ENCODE measurements at places on chromosomes 6 and 20.

DNA sequence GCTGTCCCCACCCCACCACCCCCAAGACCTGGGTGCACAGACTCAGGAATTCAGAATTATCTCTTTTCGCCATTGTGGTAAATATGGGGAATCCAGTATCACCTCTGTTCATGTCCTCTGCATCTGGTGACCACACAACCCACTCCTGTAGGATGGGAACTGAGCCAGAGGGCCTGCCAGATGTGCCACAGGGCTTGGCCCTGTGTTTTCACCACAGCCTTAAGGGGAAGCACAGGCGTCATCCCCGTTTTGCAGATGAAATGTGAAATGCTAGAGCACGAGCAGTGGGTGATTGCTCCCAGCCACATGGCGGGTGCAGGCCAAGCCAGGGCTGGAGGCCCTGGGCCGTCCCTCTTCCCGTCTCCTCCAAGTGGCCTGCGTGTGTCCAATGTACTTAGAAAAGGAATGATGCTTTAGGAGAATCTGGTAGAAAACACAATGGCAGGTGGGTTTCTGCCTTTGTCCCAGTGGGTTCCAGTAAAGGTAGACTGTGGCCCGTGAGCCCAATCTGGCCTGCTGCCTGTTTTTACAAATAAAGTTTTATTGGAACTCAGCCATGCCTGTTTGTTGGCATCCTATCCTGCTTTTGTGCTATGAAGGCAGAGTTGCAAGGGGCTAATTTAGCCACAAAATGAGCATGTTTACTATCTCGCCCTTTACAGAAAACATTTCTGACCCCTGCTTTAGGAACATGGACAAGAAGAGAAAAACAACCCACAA lies 309.2 kb downstream of the CDH4 start:
- no peak overlapping the region for H3K4me3 ChIP-seq
- no peaks in the 10 kb centered on the region for H3K4me1 ChIP-seq
- no peak for DNase-seq

DNA sequence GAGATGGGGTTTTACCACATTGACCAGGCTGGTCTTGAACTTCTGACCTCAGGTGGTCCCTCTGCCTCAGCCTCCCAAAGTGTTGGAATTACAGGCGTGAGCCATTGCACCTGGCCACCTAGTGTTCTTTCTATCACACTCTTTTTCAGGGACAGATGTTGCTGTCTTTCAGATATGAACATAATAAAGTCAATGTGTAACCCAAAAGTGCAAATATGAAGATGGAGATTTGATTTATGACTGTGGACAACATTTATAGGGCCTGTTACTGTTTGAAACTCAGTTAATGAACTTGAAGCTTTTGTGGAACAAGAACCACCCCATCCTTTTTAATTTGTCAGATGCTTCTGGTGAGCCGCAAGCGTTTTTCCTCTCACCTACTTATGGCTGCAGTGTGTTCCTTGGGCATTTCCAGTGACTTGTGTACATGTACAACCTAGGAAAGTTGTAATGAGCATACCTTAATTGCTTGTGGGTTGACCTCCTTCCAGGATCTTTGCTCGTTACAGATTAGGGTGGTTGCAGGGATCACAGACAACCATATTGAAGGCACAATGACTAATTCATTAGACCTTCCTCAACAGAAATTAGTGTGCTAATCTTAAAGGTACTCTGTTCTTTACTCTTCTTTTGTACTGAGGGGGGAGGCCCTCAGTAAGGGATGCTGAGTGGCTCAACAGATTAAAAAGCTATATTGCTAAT lies 6.8 kb downstream of the TBPL1 start:
- H3K4me1 ChIP-seq: peaks cover 13% of the 10 kb centered on the region
- no peak for DNase-seq
- H3K36me3 ChIP-seq: no peaks in the 10 kb centered on the region
- H3K27ac ChIP-seq: no peak overlapping the region

GRCh38 chr20:16517946-16518783 lies 55.1 kb downstream of the KIF16B start:
- H3K27ac ChIP-seq: no peak overlapping the region
- H3K4me3 ChIP-seq: no peak overlapping the region
- DNase-seq: peak; percentile 60
- no peaks in the 10 kb centered on the region for H3K36me3 ChIP-seq
- H3K4me1 ChIP-seq: peaks cover 15% of the 10 kb centered on the region

DNA sequence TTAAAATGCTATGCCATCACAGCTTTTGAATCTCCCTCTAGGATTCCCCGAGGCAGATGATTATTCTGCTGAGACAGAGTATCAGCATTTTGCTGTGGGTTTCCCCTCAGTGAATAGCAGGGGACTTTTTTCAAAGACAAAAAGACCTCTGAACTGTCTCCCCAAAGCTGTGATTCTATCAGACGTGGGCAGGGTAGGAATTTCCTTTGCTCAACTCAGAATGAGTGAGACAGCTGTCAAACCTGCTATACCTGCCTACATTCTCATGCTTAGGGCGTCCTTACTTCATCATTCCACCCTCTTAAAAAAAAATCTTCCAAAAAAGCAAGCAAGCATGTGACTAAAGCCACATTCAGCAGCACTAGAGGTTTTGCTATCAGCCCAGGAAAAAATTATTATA lies 147.6 kb upstream of the FAM83B start:
- H3K4me1 ChIP-seq: no peaks in the 10 kb centered on the region
- H3K36me3 ChIP-seq: no peaks in the 10 kb centered on the region
- H3K27ac ChIP-seq: no peak overlapping the region
